ENCODE measurements at places on chromosomes 12 and 14.

- DNase-seq = no peak
These were observed 214.4 kb upstream of the LRIG3 start for GRCh38 chr12:59134750-59135149.

DNA sequence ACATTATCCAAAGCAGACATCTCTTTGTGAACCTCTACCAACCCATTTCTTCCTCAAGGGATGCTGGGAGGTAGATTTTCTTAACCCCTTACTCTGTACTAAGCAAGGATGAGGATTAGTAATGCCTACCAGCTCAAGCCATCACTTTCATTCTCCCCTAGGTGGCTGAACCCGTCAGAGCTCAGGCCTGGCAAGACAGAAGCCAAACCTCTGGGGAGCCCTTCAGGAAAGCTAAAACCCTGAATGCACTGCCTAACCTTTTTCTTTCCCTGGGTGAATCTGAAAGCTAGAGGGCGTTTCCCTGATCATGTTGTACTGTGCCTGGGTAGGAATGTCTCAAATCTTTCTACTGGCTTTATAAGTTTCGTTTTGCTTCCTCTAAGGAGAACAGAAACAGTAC lies 617.3 kb downstream of the RPL10L start:
- DNase-seq = no peak

- peak; percentile 23 for DNase-seq
These were observed 1.3 kb downstream of the FBXO33 start for GRCh38 chr14:39430762-39431415.

GRCh38 chr12:133129368-133130037 lies 571 bp downstream of the ZNF891 start:
- peak; percentile 56 for DNase-seq

- DNase-seq = no peak
These were observed 427.2 kb upstream of the PDE3A start for GRCh38 chr12:19941096-19941495.

DNA sequence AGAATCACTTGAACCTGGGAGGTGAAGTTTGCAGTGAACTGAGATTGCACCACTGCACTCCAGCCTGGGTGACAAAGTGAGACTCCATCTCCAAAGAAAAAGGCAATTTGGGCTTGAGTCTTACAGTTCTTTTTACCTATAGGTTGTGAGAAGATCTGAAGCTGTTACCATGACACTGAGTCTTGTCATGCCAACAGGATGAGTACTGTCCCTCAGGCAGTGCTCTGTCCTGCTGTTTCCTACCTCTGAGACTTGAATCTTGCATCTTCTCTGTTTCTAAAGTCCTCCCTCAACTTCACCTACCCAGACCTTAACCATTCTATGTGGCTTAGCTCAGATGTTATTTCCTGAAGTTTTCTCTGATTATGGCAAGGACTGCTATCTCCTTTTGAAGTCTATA lies 400.8 kb upstream of the PRICKLE1 start:
- no peak for DNase-seq

DNA sequence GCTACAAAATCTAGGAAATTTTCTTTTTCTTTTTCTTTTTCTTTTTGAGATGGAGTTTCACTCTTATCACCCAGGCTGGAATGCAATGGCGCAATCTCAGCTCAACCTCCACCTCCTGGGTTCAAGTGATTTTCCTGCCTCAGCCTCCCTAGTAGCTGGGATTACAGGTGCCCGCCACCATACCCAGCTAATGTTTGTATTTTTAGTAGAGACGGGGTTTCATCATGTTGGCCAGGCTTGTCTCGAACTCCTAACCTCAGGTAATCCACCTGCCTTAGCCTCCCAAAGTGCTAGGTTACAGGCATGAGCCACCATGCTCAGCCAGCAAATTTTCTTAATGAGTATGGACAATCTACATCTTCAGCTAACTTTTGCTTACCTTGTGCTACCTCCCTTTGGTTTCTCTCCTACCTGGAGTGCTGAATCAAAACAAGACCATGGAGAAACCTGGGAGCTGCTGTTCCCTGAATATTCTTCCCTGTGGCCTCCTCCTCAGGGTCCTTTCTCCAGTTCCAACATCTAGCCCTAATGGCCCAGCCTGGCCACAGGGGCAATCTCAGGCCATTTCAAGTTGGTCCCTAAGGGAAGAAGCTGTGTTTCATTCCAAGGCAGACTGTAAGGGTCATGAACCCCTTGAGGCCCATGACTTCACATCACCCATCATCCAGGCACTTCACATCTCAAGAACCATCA lies 74.6 kb upstream of the EGLN3 start:
- no peak for DNase-seq

DNA sequence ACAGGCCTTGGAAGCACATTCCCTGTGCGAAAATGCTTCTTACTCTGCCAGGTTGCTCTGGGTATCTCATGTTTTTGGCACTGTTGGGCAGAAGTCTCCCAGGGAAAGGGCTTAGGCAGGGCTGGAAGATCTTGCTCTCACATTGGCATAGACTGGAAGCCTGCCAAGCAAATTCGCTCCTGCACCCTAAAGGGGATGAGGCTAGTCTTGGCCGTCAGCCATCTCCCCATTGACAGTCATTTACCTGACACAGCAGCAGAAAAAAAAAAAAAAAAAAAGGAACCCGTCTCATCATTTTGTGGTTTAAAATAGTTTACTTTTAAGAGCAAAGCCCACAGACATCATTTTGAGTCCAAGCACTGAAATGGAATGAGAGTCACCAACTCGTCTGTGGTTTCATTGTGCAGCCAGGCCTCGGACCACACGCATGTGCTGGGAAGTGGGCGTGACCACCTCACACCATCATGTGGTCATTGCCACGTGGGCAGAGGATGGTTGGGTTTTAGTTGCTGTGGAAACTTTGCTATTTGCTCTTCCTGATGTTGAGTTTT lies 84.8 kb downstream of the NRXN3 start:
- DNase-seq = no peak

DNA sequence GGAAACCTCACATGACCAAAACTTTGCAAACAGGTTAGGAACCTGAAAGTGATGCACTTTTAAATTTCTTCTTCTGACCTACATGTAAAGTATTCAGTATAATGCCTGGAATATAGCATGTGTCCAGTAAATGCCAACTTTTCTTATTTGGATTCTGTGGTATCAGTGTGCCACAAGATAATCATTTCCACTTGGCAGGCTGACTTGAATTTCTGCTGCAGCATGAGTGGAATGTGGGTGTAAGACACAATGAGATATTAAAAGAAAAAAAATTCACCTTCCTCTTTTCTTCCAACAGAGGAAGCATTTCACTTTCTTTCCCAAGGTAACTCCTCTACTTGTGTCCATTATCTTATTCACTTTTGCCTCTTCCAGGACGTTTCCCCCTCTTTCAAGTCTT lies 141.9 kb upstream of the PRKD1 start:
- peak; percentile 13 for DNase-seq

- no peak for DNase-seq
These were observed 204.5 kb downstream of the PHLDA1 start for GRCh38 chr12:75827061-75827460.

- DNase-seq = peak; percentile 93
These were observed 145.9 kb upstream of the HIF1A start for GRCh38 chr14:61549425-61549824.

DNA sequence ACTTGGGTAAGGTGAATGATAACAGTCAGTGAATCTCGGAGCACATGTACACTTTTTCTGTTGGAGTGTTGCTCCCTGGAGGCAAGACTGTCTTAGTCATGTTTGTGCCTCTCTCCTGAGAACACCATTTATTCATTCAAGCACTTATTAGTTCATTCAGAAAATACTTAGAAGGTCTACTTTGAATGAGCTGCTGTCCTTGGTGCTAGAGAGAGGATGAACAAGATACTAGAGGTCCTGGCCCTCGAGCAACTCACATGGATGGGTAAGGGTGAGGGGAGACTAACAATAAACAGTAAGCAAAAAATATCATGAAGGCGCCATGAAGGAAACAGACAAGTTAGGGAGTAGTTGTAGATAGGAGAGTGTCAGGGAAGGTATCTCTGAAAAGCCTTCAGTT lies 17.1 kb upstream of the SAMD4A start:
- no peak for DNase-seq

- DNase-seq = peak; percentile 81
These were observed 57.9 kb upstream of the FICD start for GRCh38 chr12:108457006-108457733.

GRCh38 chr14:32761381-32761968 lies 177.2 kb upstream of the NPAS3 start:
- peak; percentile 58 for DNase-seq

- DNase-seq = peak; percentile 5
These were observed 66.6 kb downstream of the SINHCAF start for GRCh38 chr12:31259136-31259886.

Data from choroid plexus epithelial cell (primary cell).